ENCODE measurements at places on chromosomes 1 and 21. TPM values are rescaled to one million over a fixed set of nuclear protein-coding genes. Genes with fewer than 3 reads are reported as not detected.
A peak's percentile ranks its signal among the peaks of the same experiment; 100 is the strongest.

CFAP141 gene
- not detected for polyA plus RNA-seq

- no peaks in the 10 kb centered on the region for H3K4me1 ChIP-seq
- no peak overlapping the region for H3K4me3 ChIP-seq
- no peaks in the 10 kb centered on the region for H3K36me3 ChIP-seq
- H3K27ac ChIP-seq, result no peak overlapping the region
- H3K27me3 ChIP-seq, result peaks cover 5% of the 10 kb centered on the region
Observed at GRCh38 chr1:77459881-77460280, 178.1 kb downstream of the AK5 start.

GPR37L1 gene
- 0.04 TPM for polyA plus RNA-seq

GRCh38 chr1:23210351-23210785 is 6.9 kb downstream of the HTR1D start:
- H3K36me3 ChIP-seq, result no peaks in the 10 kb centered on the region
- H3K4me1 ChIP-seq, result no peaks in the 10 kb centered on the region
- DNase-seq, result no peak

KLHDC9 gene
- polyA plus RNA-seq, result 3.3 TPM

- no peaks in the 10 kb centered on the region for H3K36me3 ChIP-seq
- DNase-seq, result no peak
- H3K27ac ChIP-seq, result peak overlapping the region; percentile 59
- H3K4me1 ChIP-seq, result no peaks in the 10 kb centered on the region
- no peaks in the 10 kb centered on the region for H3K27me3 ChIP-seq
- no peak overlapping the region for H3K4me3 ChIP-seq
Observed at GRCh38 chr1:156664767-156665411, 12.3 kb downstream of the NES start.

SERPINC1 gene
- 2,589 TPM for polyA plus RNA-seq

S100A1 gene
- polyA plus RNA-seq, result 0.25 TPM

MAP10 gene
- 0.96 TPM for polyA plus RNA-seq

- no peak for DNase-seq
- H3K27me3 ChIP-seq, result no peaks in the 10 kb centered on the region
- H3K4me3 ChIP-seq, result no peak overlapping the region
- no peak overlapping the region for H3K27ac ChIP-seq
- no peaks in the 10 kb centered on the region for H3K36me3 ChIP-seq
Observed at GRCh38 chr1:166692346-166692745, 146.9 kb upstream of the POGK start.

DNA sequence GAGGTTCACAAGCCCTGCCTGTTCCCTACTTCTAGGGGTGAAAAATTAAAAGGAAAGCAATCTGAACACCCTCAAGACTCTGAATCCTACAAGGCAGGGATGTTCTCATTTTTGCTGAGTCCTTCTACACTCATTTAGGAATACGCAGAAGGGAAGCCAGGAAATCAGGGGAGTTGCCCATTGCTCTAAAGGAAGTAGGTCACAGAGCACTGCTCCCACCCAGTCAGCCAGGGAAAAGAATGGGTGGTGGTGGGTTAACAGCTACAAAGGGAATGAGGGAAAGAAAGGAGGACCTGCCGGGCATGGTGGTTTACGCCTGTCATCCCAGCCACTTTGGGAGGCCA is 2.4 kb upstream of the CTTNBP2NL start:
- no peaks in the 10 kb centered on the region for H3K36me3 ChIP-seq
- no peak for DNase-seq
- no peaks in the 10 kb centered on the region for H3K27me3 ChIP-seq
- H3K4me3 ChIP-seq, result no peak overlapping the region

GRCh38 chr1:236429715-236430274 is 35.7 kb downstream of the EDARADD start:
- H3K4me3 ChIP-seq, result no peak overlapping the region
- H3K36me3 ChIP-seq, result no peaks in the 10 kb centered on the region
- no peak overlapping the region for H3K27ac ChIP-seq
- DNase-seq, result no peak
- no peaks in the 10 kb centered on the region for H3K27me3 ChIP-seq

Data from liver (tissue), 10 donors.